Thoracic aorta (tissue), 2 donors: ENCODE measurements at places on chromosomes 11 and 22.

DNA sequence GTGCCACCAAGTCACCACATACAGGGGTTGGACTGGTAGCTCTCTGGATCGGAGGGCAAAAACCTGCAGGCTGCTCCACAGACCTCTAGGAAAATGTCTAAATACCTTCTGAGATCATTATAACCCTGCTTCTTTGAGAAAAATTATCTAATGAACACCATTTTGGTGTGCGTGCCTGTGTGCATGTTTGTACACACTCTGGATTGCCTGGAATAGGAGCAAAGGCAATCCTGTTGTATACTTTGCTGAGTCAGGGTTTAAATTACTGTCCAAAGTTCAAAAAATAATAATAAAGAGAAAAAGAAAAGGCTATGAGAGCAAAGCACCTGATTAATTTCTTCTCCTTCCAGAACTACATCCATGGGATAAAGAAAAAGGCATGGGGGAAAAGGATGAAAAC lies 11.0 kb downstream of the JAML start:
- no peak overlapping the region for H3K4me3 ChIP-seq
- peaks cover 3% of the 10 kb centered on the region for H3K4me1 ChIP-seq
- no peaks in the 10 kb centered on the region for H3K36me3 ChIP-seq
- H3K27ac ChIP-seq = no peak overlapping the region
- no peak for DNase-seq

GRCh38 chr11:126919147-126919823 lies 81.3 kb downstream of the KIRREL3 start:
- no peak for DNase-seq
- H3K4me1 ChIP-seq = no peaks in the 10 kb centered on the region
- no peak overlapping the region for H3K27ac ChIP-seq
- H3K27me3 ChIP-seq = no peaks in the 10 kb centered on the region

GRCh38 chr11:28679795-28680468 lies 571.7 kb downstream of the METTL15 start:
- no peaks in the 10 kb centered on the region for H3K36me3 ChIP-seq
- H3K4me1 ChIP-seq = no peaks in the 10 kb centered on the region
- H3K4me3 ChIP-seq = no peak overlapping the region
- no peak overlapping the region for H3K27ac ChIP-seq

GRCh38 chr22:32619614-32620426 lies 145.2 kb downstream of the FBXO7 start:
- H3K4me3 ChIP-seq = no peak overlapping the region
- H3K4me1 ChIP-seq = peaks cover 26% of the 10 kb centered on the region
- no peaks in the 10 kb centered on the region for H3K27me3 ChIP-seq
- peak; percentile 51 for DNase-seq
- H3K27ac ChIP-seq = peak overlapping the region; percentile 79

DNA sequence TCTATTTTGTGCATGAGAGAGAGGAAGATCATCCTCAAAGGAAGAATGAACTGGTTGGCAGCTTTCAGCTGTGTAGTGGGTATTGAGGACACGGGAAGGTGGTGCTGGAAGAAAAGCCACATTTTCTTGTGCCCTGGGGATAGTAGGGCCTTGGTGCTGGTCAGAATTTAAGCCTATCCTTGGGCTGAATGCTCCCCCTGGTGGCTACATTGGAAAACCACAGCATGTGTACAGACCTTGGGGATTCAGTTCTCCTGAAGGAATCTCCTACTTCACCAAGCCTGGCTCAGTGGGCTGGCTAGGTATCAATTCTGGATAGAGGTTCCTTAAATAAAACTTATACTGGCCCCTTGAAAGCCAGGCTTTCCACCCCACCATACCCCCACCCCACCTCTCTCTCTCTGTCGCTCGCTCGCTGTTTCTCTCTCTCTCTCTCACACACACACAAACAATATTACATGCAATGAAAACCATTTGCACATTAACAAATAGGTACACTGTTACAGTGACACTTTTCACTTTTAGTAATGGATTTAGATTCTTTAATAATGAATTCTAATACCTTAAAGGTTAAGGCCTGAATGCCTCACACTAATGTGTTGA lies 2.8 kb upstream of the OR51M1 start:
- no peak overlapping the region for H3K4me3 ChIP-seq
- H3K4me1 ChIP-seq = no peaks in the 10 kb centered on the region
- no peaks in the 10 kb centered on the region for H3K27me3 ChIP-seq

DNA sequence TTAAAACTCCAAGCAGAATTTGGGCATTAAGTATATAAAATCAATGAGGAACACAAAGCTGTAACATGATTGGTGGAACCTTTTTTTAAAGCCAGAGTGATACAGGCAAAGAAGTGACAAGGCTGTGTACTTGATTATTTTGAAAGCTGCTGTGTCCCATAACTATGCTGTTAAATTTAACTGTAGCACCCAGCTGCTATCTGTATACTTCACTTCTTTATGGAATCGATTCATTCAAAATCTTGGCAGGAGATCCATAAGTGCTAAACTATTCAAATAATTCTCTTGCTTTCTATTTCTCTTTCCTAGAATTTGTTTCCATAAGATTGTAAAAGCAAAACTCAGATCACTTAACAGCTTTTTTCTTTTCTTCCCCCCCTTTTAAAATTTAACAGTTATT lies 231.7 kb downstream of the DYNC2H1 start:
- no peaks in the 10 kb centered on the region for H3K27me3 ChIP-seq
- H3K27ac ChIP-seq = no peak overlapping the region
- no peaks in the 10 kb centered on the region for H3K4me1 ChIP-seq

DNA sequence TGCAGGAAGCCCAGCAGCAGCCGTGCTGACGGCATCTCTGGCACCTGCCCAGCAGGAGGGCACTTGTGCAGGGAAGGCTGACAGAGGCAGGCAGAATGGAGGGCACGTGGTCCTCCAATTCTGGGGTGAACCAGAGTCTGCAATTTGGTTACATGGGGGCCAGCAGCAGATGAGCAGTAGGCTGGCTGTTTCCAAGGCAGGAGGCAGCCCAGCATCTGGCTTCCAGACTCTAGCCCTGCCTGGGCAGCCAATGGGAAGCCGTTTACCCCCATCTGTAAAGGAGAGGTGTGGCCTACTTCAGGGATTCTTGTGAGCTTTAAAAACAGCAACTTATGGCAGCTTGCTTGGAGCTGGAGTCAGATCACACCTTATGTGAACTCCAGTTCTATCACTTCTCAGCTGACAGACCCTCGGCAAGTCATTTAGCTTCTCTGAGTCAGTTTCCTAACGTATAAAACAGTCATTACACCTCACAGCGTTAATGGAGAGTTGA lies 27.9 kb upstream of the RASL10A start:
- H3K4me3 ChIP-seq = no peak overlapping the region
- no peak for DNase-seq
- H3K4me1 ChIP-seq = peaks cover 42% of the 10 kb centered on the region
- no peak overlapping the region for H3K27ac ChIP-seq
- no peaks in the 10 kb centered on the region for H3K27me3 ChIP-seq

DNA sequence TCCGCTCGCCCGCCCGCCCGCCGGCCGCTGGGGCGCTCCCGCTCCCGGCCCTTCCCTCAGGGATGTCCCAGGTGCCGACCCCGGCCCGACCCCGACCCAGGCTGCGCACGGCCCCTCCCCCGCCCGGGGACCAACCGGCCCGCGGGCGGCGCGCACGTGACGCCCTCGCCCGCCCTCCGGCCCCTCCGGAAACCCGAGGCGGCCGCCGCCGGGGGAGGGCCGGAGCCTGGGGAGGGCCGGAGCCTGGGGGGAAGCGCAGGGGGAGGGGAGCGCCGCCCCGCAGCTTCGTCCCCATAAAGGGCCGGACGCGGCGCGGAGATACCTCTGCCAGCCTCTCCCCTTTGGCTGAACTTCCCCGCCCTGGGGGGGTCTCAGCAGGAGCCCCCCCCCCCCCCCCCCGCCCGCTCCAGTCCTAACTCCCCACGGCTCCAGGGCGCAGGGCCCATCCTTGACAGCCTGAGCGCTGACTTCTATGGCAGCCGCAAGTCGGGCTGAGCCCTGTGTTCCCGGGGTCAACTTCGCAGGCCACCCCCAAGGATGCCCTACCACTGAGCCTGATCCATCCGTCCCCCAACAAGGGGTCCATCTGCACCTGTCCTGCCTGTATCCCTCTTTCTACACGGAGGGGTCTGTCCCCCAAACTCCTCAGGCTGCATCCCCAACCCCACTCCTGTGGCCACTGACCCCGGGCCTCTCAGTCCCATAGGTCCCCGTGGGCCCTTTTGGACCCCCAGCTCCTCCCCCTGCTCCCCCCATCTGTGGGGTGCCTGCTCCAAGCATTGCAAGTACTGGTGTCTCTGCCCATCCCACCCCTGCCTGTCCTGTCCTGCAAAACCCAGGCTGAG lies at the start of gene MAPK12:
TSS of gene MAPK12 (minus strand) at position 69 of the 845 bp plus-strand sequence. CDS start 174 bp downstream, outside the sequence.
- H3K27ac ChIP-seq = no peak within 1 kb of the TSS
- H3K4me3 ChIP-seq = peak within 1 kb of the TSS; percentile 69
- no peak for DNase-seq
- peaks cover 7% of the 10 kb centered on the region for H3K27me3 ChIP-seq
- H3K4me1 ChIP-seq = peaks cover 15% of the 10 kb centered on the region

DNA sequence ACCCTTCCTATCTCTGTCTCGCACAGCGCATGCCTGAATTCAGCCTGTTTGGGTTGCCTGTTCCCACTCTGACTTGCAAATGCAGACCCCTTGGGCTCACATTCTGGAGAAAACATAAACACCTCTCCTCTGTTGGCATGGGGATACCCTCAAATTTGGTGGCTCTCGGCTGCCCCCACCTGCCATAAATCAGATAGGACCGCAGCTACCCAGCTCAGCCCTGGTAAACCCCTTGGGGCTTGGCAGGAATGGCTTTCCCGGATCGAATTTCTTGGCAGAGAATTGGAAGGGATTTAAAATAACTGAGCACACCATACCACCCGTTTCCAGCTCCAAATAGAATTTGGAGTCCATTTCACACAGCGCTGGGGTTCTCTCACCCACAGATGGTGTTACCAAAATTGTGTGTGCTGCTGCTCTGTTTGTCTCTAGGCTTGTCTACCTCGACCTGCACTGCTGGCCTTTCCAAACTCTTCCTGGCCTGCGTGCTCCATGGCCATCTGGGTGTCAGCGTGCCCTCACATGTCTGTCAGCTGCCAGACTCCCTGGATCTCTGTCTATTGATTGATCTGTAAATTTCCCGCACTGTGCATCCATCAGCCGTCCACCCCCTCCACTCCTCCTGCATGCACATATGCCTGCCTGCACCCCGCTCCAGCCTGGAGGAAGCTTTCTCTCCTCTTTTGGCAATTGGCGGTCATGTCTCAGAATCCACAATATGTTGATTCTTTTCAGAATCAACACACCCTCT lies 134.0 kb downstream of the NTM start:
- no peak for DNase-seq
- no peaks in the 10 kb centered on the region for H3K27me3 ChIP-seq
- H3K4me3 ChIP-seq = no peak overlapping the region
- H3K4me1 ChIP-seq = no peaks in the 10 kb centered on the region
- H3K36me3 ChIP-seq = no peaks in the 10 kb centered on the region

DNA sequence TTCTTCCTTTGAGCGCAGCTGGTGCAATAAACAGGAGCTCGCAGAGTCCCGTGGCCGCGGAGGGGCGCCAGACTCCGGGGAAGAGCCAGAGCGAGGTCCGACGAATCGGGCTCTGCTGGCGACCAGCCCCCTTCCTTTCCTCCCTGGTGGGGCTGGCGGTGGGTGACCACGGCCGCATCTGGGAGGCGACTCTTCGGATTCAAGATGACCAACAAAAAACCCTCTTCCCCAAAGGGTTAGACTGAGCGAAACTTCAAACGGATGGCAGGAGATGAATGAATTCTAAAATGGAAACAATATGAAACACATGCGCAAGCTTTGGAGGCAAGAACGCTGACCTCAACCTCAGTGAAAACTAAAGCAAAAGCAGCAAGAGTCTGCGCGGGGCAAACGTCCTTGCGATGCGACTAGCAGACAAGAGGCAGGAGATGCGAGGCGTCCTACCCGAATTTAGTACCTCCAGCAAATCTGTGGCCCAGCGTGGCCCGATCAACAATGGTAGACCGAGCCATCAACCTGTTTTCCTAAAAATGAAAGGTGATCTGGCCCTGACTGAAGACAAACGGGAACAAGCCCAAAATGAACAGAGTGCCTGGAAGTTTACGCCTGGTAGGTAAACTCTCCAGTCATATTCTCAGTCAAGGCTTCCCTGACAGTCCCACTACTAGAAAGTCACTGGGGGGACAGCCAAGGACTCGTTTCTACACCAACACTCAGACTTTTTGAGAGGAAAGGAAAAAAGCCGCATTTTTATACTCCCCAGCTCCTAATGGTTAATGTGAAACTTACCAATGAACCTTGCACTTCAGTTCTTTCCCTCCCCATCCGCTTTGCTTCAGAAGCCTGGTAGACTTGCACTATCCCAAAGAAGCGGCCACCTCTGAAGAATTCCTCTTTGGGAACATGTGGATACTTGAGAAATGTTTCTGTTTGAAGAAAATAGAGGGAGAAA lies 11.6 kb downstream of the MMP3 start:
- H3K36me3 ChIP-seq = no peaks in the 10 kb centered on the region
- H3K4me1 ChIP-seq = no peaks in the 10 kb centered on the region
- peak overlapping the region; percentile 63 for H3K4me3 ChIP-seq
- no peak overlapping the region for H3K27ac ChIP-seq
- no peak for DNase-seq
- no peaks in the 10 kb centered on the region for H3K27me3 ChIP-seq

GRCh38 chr11:17169876-17170275 lies 37.9 kb downstream of the PIK3C2A start:
- peaks cover 14% of the 10 kb centered on the region for H3K4me1 ChIP-seq
- DNase-seq = no peak
- no peak overlapping the region for H3K4me3 ChIP-seq
- H3K36me3 ChIP-seq = no peaks in the 10 kb centered on the region
- no peak overlapping the region for H3K27ac ChIP-seq

DNA sequence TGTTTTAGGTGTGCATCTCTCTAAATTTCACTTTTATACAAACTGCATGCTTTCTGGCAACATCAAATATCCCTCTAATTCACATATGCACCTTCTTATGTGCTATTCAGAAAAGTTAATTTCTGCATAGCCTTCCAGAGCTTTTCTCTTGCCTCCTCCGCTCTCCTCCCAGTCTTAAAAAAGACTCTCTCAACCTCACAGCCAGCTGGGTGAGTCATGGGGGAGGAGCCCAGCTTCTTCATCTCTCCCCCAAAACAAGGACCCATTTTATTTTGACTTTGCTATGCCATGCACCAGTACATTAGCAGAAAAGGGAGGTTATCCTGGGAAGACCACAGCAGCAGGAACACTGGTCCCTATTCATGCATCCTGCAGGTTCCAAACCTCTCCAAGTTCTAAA lies 234.4 kb downstream of the KCNA4 start:
- no peaks in the 10 kb centered on the region for H3K27me3 ChIP-seq
- H3K36me3 ChIP-seq = no peaks in the 10 kb centered on the region
- no peak overlapping the region for H3K27ac ChIP-seq
- no peak overlapping the region for H3K4me3 ChIP-seq

GRCh38 chr22:30425616-30426387 lies at the start of gene MTFP1:
Gene MTFP1, plus strand, starts transcription at chr22:30425768. Its CDS starts 112 bp downstream, at chr22:30425880.
- no peaks in the 10 kb centered on the region for H3K27me3 ChIP-seq
- no peaks in the 10 kb centered on the region for H3K36me3 ChIP-seq
- peak within 1 kb of the TSS; percentile 83 for H3K4me3 ChIP-seq

- no peak for DNase-seq
- no peaks in the 10 kb centered on the region for H3K27me3 ChIP-seq
- no peak overlapping the region for H3K27ac ChIP-seq
- no peaks in the 10 kb centered on the region for H3K4me1 ChIP-seq
- no peak overlapping the region for H3K4me3 ChIP-seq
- H3K36me3 ChIP-seq = no peaks in the 10 kb centered on the region
Measured at GRCh38 chr11:50070389-50070788, 37.7 kb downstream of the OR4C45 start.
